ENCODE measurements at places on chromosomes 2 and 18.

- DNase-seq = no peak
Observed at GRCh38 chr18:10685484-10685883, 159.7 kb downstream of the NAPG start.

GRCh38 chr2:211611061-211611518 lies 927.5 kb downstream of the ERBB4 start:
- peak; percentile 62 for DNase-seq

- DNase-seq = no peak
Observed at GRCh38 chr2:11473659-11474433, 7.9 kb upstream of the E2F6 start.

GRCh38 chr2:48548840-48549239 lies 18.9 kb downstream of the STON1 start:
- DNase-seq = no peak

DNA sequence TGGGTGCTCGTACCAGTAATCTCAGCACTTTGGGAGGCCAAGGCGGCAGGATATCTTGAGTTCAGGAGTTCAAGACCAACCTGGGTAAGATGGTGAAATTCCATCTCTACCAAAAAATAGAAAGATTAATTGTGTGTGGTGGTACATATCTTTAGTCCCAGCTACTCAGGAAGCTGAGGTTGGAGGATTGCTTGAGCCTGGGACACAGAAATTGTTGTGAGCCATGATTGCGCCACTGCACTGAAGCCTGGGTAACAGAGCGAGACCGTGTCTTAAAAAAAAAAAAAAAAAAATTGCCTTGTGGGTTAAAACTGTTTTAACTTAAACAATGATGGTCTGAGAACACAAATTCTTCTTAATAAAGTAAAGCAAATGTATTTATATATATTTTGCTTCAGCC lies 49.6 kb downstream of the ATP9B start:
- DNase-seq = no peak

DNA sequence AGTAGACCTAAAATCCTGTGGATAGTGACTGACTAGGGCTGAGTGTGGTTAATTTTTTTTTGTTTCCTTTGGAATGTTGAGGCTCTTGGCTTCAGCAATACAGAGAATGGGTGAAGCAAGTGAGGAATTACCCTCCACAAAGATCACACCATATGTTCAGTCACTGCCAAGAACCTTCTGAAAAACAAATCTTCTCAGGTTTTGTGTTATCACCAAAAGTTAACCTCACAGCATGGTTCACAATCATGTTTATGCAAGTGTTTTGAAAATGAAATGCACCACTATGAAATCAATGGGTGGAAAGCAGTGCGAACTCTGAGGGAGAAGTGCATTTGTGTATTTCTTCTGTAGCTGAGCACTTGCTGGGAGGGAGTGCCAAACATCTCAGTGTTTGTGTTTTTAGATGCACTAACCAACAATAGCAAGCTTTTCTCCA lies 44.4 kb downstream of the SPATS2L start:
- no peak for DNase-seq

GRCh38 chr2:96773922-96774321 lies 13.2 kb downstream of the CNNM4 start:
- DNase-seq = no peak

- no peak for DNase-seq
Observed at GRCh38 chr18:6205706-6206105, 209.0 kb downstream of the L3MBTL4 start.

GRCh38 chr2:9952286-9952737 lies 819 bp downstream of the GRHL1 start:
- DNase-seq = peak; percentile 28

GRCh38 chr2:174682007-174682577 lies 82.2 kb downstream of the CHRNA1 start:
- no peak for DNase-seq

GRCh38 chr2:218252509-218253231 lies 8.1 kb upstream of the GPBAR1 start:
- DNase-seq = no peak

- DNase-seq = no peak
Observed at GRCh38 chr18:45734505-45734904, 10.5 kb downstream of the SLC14A1 start.

DNA sequence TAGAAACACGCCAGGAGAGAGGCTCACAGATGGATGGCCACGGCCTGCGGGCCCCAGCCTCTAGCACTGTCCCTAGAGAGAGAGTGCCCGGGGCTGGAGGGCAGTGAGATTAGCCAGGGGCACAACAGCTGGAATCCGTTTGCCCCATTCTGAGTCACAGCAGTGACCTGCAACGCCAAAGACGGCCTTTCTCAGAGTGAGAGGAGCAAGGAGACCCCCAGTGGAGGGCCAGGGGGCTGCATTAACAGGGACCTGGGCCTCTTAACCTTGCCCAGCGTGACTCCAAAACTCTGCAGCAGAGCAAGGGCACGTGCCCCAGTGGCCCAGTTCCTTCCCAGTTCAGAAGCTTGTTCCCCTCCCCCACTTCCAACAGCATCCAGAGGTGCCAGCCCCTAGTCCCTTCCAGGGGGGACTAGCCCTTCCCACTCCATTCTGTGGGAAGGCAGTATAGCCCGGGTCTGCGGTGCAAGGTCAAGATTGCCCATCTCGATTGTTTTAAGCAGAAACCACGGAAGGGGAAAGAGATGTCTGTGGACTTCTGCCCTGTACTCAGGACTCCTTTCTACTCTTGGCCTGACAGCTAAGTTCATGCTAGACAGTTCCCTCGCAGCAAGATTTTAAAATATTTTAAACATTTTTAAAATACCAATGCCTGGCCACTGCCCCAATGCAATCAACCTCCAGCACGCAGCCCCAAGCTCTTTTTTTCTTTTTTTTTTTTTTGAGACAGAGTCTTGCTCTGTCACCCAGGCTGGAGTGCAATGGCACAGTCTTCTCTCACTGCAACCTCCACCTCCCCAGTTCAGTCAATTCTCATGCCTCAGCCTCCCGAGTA lies 50.9 kb upstream of the BIN1 start:
- no peak for DNase-seq

DNA sequence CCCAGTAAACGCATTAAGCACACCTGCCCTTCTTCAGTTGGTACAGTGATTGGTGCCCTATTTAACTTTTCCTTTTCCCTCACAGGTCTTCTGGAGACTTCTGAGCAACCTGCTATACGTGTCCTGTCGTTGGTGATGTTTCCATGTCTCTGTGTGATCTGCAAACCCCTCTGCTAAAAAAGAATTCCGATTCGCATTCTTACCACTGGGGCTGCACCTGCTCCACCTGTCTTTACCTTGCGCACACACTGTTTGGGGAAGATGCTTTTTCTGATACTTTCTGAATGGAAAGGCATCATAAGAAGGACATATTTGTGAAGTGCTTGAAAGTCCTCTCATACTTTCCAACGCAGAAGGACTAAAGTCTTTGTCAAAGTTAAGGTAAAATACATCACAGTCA lies 323.9 kb upstream of the SOX11 start:
- no peak for DNase-seq

GRCh38 chr18:57803103-57803969 lies at the start of gene ATP8B1:
ATP8B1 (minus strand) TSS chr18:57803315; CDS start chr18:57731807, 71,508 bp downstream.
- DNase-seq = peak; percentile 92

DNA sequence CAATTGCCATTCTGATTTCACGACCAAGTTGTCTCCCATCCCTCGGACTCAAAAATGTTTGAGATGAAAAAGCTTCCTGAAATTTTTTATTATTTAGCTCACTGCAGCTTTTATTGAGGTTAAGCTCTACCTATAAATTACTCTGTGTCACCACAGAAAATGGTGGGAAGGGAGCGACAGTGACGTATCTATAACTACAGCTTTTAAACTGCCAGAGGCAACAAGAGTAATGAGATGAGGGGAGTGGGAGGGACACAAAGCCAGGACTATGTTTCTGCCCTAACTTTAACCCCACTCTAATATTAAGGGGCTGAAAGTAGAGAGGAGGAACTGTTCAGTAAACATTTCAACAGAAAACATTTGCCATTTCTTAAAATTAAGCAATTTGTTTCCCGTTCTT lies 37.4 kb downstream of the SMAD2 start:
- DNase-seq = no peak

- DNase-seq = no peak
Observed at GRCh38 chr2:213545481-213545880, 261.2 kb downstream of the SPAG16 start.

DNA sequence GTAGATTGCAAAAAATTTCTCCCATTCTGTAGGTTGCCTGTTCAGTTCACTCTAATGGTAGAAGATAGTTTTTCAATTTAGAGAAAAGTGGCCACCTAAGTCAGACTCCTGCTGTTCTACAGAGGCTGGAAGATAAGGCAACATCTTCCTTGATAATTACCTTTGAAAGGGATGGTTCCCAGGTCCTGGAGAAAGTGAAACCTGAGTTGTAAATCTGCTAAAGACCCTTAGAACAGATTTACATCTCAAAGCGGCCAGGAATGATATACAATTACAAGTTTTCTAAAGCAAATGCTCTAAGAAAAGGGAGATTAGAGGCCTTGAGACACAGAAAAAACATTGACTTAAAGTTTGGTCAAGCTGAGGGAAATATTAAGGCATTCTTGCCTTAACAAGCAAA lies 1350.2 kb upstream of the FAM98A start:
- DNase-seq = no peak

DNA sequence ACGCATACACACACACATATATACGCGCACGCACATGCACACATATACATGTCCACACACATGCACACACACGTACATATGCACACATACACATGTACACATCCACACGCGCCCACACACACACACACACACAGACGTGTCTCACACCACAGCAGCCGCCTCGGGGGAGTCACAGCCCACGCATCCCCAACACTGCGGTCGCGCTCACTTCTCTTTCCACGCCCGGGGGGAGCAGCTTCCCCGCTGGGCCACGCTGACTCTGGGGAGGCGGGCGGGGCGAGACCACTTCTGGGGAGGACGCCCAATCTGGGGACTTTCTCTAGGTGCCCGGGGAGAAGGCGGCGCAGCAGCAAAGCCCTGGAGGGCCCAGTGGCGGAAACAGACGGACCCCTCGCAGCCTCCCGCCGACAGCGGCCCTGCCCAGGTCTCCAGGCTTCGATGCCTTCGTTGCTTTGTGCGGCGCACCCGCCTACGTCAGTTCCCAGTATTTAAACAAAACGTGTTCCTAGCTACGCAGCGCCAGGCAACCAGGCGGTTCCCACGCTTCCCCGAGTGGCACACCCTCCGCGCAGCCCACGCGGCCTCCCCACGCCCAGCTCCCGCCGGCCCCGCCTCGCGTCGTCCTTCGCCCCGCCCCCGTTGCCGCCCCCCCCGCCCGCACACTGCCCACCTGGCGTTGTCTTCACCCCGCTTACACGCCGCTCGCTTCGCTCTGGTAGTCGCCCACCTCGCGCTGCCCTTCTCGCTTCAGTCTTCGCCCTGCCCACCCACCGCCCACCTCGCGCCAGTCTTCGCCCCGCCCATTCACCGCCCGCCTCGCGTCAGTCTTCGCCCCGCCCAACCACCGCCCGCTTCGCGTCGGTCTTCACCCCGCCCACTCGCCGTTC lies 810 bp upstream of the RBFA start:
- DNase-seq = no peak

DNA sequence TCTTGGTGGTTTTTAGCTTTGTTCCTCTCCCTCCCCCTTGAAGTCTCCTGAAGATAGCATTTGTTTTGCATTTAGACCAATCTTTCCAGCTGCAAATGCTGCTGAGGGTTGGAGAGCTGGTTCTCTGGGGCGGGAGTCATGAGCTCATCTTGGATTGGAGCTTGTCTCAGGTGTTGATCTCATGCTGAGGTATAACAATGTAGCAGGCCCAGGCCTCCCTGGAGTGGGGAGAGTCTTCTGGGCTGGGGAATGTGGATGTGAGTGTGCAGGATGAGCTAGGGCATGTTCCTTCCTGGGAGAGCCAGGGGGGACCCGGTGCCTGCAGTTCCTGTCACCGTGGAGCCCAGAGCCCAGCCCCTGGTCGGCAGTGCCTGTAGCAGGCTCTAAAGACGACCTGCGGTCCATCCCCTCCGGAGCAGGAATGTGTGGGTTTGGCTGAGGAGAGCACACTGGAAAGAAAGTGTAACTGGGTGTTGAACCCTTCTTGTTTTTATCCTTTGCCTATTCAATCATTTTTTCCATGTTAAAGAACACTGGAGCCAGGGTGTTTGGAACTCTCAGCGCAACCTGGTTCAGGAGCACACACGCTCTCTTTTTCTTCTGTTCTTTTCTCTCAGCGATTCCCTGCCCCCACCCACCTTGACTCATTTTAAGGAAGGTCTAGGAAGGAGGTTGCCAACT lies 2.7 kb downstream of the ZNF532 start:
- no peak for DNase-seq

- DNase-seq = no peak
Observed at GRCh38 chr2:12979066-12979465, 262.3 kb downstream of the TRIB2 start.

- DNase-seq = no peak
Observed at GRCh38 chr2:196798980-196799379, 503 bp downstream of the GTF3C3 start.

- no peak for DNase-seq
Observed at GRCh38 chr2:51297488-51297887, 265.6 kb upstream of the NRXN1 start.

DNA sequence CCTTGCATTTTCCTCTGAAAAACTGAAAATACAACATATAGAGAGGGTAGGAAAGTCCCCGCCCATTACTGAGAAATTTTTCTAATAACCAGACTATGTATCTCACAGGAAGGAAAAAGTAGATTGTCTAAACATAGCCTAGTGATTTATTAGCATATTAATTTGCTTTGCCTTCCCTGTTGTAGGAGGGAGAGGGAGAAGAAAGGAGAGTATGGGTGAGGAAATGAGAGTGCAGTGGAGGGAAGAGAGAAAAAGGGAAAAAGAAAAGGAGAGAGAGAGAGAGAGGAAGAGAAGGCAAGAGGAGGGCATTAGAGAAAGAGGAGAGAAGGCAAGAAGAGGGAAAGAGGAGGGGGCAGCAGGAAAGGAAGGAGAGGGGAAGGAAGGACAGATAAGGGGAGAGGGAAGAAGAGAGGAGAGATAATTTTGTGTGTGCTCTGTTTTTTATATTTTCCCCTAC lies 3.6 kb upstream of the KYNU start:
- DNase-seq = peak; percentile 17

DNA sequence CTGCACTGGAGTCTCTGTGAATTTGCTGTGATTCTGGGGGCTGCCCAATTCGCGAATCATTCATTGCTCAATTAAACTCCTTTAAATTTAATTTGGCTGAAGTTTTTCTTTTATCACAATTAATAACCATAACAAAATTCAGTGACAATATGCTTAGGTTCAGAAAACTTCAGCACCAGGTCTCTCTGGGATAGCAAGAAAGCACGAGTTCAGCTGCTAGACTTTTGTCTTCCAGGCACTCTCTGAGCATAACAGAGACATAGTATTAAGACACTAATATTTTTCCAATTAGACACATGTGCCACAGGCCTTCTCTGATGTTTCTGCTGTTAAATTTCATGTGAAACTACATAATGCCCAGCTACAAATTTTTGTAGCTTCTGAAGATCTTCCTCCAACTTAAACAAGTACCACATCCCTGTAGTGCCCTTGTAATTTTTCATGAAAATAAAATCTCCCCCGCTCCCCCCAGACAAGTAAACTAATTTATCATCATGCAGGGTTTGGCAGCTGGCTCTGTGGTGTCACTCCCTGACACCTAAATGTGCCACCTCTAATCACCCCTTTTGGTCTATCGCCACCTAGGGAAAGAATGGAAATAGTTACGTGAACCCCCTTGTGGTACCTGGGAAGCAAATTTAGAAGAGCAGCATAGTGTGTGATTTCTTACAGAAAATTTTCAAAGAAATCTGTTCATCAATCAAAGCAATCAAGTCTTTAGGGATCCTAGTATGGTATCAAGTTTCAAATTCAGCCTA lies 94.1 kb downstream of the CSRNP3 start:
- peak; percentile 39 for DNase-seq

- DNase-seq = no peak
Observed at GRCh38 chr2:230893338-230893737, 28.6 kb downstream of the ITM2C start.

GRCh38 chr2:159890551-159891266 lies 92.7 kb upstream of the CD302 start:
- no peak for DNase-seq

Data from HT-29 (cell line).